Stimulated activated CD8-positive, alpha-beta memory T cell treated with anti-CD3 and anti-CD28 coated beads, Interleukin-7, amount 100 ng/mL, for 4 hours (primary cell): ENCODE measurements at places on chromosomes 2 and 18.

- no peak for DNase-seq
Measured at GRCh38 chr2:190477661-190478454, 56.7 kb downstream of the NEMP2 start.

DNA sequence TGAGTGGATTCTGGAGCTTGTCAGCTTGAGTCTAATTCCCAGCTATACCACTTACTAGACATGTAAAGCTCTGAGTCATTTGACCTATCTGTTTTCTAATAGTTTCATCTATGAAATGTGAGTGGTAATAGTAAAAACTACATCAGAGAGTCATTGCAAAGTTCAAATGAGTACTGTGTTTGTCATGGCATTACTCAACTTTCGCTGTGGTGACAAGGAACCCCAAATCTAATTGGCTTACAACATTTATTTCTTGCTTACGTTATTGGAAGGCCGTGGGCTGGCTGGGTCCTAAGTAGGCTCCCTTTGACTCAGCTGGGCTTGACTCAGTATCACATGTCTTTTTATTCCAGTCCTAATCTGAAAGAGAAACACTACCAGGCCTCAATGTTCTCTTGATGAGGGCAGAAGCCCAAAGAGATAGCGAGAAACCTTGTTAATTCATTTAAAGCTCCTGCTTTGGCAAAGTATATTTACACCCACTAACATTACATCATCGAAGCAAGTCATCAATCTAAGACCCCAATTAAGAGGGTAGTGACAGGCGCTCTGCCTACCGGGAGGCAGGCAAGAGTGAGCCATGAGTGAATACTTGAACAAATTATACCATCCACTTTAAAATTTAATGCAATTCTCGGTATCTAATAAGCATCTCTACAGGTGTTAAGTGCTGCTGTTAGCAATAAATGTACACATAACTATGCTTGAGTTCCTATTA, 431.8 kb upstream of the SPHKAP start:
- no peak for DNase-seq

DNA sequence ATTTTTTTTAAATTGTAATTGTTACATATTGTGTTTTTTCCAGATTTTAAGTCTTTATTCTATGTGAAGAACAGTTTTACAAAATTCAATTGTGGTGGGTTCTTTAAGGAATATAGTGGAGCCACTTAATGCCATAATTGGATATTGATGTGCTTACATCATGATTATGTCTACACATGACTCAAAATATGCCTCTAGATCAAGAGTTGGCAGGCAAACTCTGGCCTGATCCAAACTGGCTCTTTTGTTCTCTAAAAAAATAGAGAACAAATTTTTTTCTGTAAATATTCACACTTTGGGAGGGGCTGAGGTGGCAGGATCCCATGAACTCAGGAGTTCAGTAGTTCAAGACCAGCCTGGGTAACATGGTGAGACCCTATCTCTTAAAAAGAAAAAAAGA, 8.3 kb downstream of the EHBP1 start:
- DNase-seq, result no peak

DNA sequence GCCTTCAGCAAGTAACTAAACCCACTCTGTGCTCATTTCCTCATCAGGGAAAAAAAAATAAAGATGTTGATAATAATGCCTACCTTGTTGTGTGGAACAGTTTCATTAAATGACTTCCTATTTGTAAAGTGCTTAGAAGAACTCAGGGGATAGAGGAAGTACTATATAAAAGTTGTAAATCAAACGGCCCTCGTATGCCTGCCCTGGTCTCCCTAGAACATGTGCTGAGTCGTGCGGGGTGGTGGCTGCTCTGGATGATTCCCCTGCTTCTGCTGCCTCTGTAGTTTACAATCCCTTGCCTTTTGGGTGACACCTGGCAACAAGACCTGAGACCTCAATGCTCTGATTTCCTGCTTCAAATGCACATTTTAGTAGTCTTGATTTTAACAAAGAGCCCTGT, 170.0 kb downstream of the CERS6 start:
- no peak for DNase-seq
